ENCODE measurements at places on chromosomes 11 and 22.
A peak's percentile ranks its signal among the peaks of the same experiment; 100 is the strongest.

DNA sequence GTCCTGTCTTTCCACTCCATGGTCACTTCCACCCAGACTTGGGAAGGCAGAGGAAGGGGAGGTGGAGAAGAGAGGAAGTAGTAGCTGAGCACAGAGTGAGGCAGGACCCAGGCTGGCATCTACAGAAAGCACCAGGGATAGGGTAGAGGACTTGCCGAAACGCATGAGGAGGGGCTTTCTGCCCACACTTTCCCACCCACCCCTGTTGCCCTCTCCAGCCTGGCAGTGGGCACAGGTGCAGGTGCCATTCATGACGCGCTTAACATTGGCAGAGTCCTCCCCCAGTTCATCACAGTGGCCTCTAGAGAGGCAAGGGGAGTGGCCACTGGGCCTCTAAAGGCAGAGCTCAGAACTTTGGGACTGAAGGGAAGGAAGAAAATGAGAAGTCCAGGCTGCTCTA lies 81.9 kb downstream of the FEZ1 start:
- no peak for DNase-seq

DNA sequence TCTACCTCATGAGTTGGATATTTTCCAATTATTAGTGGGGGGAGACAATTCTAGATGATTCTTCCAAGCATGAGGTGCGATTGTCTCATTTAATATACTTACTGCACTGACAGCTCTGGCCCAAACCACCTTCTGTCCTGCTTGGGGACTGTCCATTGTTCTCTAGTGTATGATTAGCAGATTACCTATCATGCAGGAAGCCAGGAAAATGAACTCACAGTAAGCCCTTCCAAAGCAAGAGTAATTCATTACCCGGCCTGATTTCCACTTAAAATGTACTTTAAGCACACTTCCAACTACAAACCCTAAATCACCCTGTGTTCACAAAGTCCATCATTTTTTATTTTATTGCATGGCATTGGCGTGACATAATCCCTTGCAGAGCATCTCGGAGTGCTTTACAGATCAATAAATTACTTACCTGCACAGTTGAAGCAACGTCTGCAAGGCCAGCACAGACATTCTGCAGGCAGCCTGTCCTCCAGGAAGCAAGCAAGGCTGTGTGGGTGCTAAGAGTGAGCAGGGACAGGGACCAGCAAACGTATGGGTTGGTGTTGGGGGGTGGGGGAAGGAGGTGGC lies 838.2 kb downstream of the NTM start:
- DNase-seq, result no peak

- no peak for DNase-seq
Measured at GRCh38 chr11:27141576-27141975, 101.0 kb downstream of the BBOX1 start.

DNA sequence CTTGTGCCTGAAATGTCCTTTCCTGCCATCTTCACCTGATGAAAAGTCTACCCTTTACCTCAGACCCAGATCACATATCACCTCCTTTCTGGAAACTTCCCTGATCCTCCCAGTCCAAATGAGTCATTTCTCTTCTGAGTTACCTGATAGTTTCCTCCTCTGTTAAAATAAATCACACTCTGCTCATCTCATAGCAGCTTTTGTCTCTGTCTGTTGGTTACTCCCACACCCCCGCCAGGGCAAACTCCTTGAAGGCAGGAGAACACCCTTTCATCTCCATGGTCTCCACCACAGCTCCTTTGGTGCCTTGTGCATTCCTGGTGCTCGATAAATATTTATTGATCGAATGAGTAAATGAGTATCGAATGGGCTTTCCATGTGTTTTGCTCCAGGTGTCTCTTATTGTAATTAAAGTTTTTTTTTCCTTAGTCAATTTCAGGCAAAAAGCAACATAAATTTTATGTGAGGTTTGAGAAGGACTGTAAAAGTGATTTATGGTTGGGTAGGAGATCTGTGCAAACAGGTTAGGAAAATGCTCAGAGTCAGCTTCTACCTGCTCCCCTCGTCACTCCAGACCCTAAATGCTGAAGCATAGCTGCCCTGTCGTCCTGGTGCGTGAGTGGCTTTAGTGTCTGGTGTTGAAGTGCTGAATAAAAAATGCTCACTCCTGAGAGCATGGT lies 178.2 kb downstream of the GRIK4 start:
- DNase-seq, result no peak

DNA sequence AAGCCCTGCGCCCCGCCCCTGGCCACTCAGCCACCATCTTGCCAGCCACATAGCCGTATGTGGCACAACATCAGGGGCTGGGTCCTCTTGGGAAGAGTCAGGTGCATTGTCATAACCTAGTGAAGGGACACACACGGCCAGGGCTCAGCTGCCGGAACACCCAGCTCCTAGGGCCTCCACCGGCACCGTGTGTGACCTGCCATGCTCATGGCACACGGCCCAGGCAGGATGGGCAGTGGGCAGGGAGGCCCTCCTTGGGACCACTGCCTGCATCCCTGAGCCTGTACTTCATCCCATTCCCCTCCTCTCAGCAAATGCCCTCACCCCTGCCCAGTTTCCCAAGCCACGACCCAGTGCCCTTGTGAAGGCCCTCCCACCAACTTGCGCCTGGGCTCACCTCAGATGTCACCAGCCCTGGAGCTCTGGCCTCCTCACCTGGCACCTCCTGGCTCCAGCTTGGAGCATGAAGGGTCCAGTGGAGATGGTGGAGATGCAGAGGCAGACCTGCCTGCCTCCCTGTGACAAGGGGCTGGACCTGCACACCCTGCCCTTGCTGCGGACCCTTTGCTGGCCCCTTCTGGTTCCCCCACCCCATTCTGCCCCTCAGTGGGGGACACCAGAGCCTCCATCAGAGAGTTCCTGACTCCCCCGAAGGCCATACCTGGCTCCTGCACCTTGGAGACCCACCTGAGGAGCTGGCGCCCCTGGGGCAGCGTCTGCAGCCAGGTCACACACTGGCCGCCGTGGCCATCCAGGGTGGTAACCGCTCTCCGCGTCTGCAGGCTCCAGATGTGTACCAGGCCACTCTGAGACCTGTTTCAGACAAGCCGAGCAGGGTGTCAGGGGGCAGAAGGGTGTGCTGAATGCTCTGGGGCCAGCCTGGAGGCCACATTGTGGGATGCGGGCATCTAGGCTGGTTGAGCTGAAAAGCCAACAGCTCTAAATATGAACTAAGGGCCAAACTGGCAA lies 34.5 kb downstream of the GNB1L start:
- DNase-seq, result no peak

DNA sequence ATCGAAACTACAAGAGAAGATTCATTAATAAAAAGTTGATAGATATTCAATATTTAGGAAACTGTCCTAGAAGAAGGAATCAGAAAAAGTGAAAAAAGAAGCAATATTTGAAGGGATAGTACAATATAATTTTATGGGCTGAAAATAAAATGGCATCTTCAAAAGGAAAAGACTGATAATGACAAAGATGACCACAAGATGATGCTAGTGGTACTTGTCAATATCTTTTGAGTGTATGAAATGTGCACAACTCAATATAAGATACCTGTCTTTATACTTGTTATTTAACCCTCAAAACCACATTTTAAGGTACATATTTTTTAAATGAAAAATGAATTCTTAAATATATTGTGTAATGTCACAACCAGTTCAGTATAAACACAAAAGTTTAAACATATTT lies 1059.6 kb upstream of the RAG2 start:
- DNase-seq, result no peak

- DNase-seq, result no peak
Measured at GRCh38 chr11:117182551-117182935, 4.0 kb downstream of the SIDT2 start.

DNA sequence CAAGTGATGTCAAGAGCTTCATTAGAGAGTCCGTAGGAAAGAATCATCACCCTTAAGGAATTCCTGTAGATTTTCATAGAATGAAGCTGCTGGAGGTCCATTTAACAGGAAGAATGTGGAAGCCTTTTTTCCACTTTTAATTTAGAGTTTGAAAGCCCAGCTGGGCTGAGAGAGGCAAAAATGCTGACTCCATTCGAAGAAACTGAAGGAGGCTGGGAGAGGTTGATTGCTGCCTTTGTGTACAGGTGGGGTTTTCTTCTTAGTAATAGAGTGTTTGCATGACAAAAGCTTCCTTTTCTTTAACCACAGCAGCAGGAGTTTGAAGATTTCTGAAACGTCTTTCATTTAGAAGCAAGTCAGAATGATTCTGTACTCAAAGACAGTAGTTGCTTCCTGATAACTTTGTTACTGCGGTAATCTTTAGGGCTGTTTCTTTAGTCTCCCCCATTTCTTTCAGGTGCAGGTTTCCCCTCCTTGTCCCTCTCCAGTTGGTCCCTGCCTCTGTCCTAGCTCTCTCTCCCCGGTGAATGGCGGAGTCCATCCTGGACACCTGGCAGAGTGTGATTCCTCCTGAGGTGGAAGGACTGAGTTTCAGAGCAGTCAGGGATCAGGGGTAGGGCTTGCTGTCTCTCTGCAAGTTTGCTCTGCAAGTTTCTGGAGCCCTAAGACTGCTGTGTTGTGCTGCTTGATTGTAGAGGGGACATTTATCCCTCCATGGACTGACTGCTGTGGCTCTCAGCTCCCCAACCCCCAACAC lies 166.2 kb downstream of the LDLRAD3 start:
- no peak for DNase-seq

GRCh38 chr11:45091563-45092403 lies 54.7 kb upstream of the PRDM11 start:
- peak; percentile 13 for DNase-seq

DNA sequence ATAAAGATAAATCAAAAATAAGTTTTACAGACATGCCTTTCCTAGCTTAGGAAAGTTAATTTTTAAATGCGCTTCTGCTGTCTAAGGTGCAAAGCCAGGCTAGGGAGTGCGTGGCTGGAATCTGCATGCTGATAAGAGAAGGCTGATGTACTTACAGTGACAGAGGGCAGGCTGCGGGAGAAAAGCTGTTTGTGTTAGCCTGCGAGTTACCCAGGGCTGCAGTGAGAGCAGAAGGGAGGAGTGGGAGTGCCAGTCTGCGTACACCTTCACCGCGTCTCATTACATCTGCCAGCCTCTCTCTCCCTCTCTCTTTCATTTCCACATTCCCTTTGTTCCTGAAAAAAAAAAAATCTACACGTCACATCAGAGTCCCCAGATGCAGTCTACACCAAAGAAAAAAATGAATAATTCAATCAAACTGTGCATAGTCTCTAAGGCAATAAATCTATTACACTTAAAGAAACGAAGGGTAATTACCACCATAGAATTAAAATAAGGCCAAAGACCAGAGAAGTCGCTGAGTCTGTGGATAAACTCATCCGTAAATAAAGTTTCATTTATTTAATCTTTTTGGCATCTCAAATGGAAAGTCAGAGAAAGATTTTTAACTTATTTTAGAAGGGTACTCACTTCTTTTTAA lies 126.4 kb upstream of the C11orf58 start:
- peak; percentile 18 for DNase-seq

Measured in activated T-cell treated with anti-CD3 and anti-CD28 coated beads, Interleukin-2, amount 50 U/mL, for 48 hours (primary cell).